ENCODE measurements at places on chromosomes 2 and 18.

GRCh38 chr2:217438136-217438535, 564.7 kb downstream of the TNS1 start:
- DNase-seq, result no peak

GRCh38 chr2:233501198-233502076, 65.1 kb downstream of the USP40 start:
- no peak for DNase-seq

DNA sequence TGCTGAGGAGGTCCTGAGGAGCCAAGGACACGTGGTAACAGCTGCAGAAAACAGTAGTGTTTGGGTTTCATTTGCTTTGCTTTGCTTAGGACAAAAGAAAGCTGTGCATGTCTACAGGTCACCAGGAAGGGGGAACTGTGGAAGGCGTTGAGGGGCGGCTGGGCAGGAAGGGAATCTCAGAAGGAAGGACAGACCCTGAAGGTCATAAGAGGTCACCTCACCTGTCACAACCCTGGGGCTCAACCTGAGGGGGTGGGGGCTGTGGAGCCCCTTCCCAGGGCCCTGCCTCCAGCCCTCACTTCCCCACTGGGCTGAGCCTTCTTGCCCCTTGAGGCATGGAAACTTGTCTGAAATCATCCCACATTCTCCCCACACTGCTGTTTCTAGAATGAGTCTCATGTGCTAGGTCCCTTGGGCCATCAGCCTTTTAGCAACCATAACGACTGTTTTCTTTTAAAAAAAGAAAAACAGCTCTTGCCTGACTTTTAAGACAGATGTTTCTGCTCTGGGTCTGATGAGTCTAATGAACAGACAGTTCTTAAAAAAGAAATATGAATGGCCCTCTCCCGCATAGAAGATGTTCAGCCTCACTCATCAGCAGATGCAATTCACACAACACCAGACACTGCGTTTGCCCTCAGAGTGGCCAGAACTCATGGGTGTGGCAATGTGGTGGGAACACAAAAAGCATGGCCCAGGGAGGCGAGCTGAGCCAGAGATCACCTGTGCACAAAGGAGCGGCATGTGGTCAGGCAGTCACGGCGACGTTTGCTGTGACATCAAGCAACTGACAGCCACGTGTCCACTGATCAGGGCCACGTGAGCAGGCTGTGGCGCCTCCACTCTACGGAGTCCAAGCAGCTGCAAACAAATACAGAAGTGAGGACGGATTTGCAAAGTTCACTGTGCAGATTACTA, 84.0 kb downstream of the SEPTIN10 start:
- no peak for DNase-seq

DNA sequence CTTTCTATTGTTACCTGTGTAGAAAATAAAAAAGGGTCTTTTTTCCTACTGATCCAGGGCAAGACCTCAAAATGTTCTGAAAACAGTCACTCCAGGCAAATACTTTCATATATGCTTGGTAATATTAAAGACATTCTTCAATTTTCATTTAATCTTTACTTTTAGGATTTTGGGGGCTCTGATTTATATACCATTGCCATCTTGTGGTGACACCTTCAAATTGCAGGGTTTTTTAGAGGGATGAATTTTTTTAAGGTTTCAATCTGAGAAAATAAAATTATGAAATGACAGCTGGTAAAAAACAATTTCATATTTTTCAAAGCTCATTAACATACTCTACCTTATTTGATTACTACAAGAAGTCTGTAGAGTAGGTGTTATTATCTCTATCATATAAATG, 26.8 kb downstream of the MAPK4 start:
- DNase-seq, result no peak

GRCh38 chr2:174545240-174545639, 52.4 kb downstream of the WIPF1 start:
- no peak for DNase-seq

- no peak for DNase-seq
Measured at GRCh38 chr2:234134496-234134895, 84.0 kb downstream of the SPP2 start.

DNA sequence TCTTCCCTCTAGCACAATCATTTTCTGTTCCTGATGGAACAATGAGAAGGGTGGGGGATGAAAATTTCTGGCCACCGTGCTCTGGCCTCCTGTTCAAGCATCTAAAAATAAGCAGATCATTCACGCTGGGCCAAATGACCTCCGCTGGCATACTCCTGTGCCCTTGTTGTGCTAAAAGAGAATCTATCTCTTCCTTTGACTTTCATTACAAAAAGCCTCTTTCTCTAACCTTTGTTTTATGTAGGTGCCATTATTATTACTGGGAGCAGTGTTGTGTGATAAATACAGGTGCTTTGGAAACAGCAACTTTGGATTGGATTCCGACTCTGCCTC, 44.6 kb upstream of the B3GNT2 start:
- no peak for DNase-seq

DNA sequence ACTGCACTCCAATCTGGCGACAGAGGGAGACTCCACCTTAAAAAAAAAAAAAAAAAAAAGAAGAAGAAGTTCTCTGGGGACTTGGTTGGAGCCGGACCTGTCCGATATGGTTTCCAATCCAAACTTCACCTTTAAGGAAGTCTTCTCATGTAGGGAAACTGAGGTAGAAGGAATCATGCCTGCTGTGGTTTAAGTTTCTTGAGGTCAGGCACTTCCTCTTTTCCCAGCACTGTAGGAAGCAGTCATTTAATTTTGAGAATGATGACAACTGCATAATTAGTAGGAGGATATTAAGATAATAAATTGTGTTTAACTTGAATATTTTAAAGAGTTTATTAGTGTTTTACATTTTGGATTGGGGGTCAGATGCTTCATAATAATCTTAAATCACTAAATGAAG, 62.9 kb downstream of the KCNE4 start:
- no peak for DNase-seq

DNA sequence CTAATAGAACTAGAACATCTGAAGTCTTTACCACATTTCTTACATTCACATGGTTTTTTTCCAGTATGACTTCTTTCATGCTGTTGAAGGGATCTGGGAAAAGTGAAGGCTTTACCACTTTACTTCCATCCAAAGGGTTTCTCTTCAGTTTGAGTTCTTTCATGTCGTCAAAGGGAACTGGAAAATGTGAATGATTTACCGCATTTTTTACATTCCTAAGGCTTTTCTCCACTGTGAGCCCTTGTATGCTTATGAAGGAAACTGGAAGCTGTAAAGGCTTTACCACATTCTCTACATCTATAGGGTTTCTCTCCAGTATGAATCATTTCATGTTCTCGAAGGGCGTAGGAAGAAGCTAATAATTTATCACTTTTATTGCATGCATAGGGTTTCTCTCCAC, 46.7 kb downstream of the NBEAL1 start:
- DNase-seq, result peak; percentile 64

DNA sequence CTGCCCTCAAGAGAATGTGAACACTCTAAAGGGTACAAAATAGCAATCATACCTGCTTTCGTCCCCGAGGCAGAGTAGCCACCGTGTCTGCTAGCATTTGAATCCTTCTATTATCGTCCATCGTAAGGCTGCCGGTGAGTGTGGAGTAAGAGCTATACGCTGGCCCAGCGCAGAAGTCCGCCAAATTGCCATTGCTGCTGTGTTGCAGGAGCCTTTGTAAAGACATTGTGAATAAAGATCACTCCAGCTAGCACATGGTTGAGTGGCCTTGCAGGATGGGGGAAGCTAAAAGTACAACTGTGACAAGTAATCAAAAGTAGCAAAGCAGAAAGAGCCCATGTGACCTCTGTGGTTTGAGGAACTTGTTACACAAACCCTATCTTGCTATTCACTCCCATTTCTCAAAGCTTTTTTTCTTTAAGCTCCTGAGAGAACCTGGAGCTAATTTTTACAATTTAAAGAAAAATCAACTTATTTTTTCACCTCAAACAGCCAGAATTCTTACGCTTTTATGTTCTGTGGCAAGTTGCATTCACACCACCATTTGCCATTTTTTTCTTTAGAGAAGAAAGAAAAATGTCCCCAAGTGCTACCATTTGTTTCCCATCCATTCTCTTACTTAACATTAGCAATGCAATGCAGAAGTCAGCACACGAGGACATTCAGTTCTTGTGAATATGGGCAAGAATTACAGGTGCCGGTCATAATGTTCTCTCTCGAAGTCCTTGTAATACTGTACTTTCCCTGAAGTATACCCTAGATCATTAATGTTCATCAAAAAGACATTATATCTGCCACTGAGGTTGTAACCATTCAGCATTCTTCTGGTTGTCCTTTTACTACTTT, at the start of gene CYTIP:
CYTIP (minus strand) TSS at position 295 of the 846 bp plus-strand sequence; CDS start at position 226, 69 bp downstream.
- DNase-seq, result no peak

GRCh38 chr2:12555012-12555645, 161.6 kb upstream of the TRIB2 start:
- DNase-seq, result peak; percentile 63

DNA sequence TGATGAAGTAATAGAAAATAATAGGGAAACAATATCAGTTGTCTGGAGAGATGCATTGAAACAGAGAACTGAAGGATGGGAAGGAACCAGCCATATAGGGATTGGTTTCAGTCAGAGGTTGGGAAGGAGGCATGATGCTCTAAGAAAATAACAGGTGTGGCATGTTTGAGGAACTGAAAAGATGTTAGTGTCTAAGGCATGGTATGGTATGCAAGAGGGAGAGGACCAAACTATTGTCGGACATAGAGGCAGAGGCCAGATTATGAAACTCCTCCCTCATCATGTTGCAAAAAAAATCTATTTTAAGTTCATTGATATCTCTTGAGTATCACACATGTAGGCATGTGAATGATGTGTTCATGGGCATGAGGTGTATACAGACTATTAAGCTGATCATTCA, 48.9 kb upstream of the EMILIN2 start:
- DNase-seq, result no peak

DNA sequence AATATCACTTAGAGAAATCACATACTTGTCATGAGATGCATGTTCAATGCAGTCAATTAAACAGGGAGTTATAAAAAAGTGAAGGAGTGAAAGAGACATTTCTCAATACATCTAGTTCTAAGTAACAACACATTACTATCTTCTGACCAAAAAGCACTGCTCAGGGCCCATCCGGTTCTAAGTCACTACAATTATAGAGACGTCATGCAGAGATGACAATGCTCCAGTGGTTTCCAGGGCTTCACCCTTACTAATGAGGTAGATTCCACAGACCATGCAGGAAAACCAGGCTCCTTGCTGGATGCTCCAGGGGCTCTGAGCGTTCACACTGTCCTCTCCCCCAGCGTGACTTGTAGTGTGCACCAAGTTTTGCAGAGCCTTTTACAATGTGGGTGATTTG, 88.0 kb downstream of the FTCDNL1 start:
- no peak for DNase-seq

DNA sequence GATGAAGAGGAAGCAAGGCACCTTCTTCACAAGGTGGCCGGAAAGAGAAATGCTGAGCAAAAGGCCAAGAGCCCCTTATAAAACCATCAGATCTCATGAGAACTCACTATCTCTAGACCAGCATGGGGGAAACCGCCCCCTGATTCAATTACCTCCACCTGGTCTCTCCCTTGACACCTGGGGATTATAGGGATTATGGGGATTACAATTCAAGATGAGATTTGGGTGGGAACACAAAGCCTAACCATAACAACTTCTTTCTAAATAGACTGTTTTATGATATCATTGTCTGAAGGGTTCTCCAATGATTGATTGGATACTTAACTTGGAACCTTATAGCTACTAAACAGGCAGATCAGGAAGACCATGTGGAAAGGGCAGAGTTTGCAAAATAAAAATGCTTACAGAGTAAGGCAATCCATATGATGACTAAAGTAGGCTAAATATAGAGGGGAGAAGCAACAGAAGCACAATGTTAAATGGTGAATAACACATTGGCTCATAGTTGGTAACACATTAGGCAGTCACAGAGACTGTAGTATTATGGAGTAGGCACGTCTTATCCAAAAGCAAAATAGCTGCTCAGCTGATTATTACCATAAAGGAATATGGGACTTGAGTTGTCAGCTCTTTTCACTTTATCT, 179.0 kb downstream of the BARD1 start:
- DNase-seq, result no peak

- DNase-seq, result no peak
Measured at GRCh38 chr2:114192362-114192761, 250.1 kb upstream of the DPP10 start.

DNA sequence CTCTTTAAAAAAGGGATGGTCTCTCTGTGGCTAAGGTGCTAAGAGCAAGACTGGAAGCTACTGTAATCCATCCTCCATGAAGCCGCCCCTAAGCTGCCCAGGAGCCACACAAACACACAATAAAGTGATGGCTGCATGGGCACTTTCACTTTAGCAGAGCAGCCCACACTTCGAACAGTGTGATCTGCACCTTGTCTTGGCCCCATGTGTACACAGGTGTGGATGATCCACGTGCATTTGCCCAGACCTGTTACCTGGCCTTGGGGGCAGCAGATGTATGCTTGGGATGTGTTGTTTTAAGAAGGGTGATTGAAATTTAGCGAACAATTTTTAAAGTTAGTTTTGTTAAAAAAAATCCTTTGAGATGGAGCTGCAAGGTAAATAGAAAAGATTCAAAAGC, 39.9 kb downstream of the TMEM178A start:
- no peak for DNase-seq

DNA sequence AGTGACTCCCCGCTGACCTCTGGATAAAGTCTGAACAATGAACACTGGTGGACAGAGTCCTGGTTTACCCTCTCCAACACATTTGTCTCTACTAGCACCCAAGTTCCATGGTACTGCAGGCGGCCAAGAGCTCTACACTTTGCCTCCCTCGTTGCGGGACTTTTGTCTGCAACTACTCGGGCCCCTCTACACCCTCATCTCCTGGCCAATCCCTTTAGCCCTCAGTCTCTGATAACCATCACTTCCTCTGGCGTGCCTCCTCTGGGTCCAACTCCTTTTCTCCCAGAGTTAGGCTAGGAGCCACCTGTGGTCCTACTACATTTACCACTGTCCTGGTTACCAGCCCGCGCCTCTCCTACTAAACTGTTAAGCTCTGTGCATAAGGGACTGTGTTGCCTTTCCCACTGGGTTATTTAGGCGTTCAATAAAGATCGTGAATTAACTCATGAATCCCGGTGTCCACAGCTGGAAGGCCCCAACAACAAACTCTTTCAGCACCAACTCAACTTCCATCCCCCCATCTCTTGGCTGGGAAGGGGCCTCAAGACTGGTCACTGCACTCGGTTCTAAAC, 757 bp downstream of the HDHD2 start:
- no peak for DNase-seq

DNA sequence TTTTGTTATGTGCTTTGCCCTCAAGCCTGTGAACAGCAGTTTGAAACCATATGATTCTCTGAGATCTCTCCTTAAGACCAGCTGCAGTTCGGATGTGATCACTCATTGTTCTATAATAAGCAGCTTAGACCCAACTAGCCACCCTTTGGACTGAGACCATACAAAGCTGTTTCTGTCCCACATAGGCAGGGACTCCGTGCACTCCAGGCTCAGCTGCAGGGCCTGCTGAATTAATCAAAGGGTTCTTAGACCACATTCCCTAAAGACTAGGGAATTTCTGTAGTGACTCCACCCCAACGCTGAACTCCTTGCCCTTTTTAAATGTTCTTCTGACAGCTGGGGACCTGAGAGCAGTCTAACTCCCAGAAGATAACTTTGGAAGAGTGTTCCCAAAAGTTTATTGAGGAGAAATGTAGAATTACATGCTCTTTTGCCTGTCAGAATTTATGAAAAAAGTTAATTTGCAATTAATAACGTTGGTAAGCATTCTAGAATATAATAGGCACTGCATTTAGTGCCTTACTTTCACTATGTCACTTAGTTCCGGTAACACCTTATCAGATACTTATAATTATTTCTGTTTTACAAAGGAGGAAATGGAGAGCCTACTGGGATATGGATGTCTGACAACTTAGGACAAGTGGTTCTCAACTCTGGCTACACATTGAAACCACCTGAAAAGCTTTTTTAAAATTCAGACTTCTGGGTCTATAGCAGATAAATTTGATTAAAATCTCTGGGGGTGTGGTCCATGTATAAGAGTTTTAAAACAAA, 42.3 kb downstream of the GULP1 start:
- peak; percentile 24 for DNase-seq

All from fibroblast of pulmonary artery (primary cell).